ENCODE measurements at places on chromosomes 16 and 17.

GRCh38 chr17:44673893-44674292, 15.7 kb downstream of the CCDC43 start:
- DNase-seq, result no peak
- no peaks in the 10 kb centered on the region for H3K27me3 ChIP-seq
- H3K27ac ChIP-seq, result no peak overlapping the region

DNA sequence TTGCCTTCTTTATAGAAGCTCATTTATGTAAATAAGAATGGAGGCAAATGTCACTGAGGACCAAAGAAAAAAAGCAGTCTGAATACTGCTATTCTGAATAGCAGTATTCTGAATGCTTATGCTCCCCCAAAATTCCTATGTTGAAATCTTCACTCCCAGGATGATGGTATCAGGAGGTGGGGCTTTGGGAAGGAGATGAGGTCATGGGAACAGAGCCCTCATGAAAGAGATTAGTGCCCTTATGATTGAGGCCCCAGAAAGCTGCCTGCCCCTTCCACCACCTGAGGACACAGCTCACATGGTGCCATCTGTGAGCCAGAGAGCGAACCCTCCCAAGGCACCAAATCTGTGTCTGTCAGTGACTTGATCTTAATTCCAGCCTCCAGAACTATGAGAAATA, 28.8 kb downstream of the HEATR6 start:
- H3K36me3 ChIP-seq, result peaks cover 99% of the 10 kb centered on the region
- no peaks in the 10 kb centered on the region for H3K27me3 ChIP-seq
- no peak for DNase-seq
- H3K27ac ChIP-seq, result no peak overlapping the region
- H3K4me3 ChIP-seq, result no peak overlapping the region

DNA sequence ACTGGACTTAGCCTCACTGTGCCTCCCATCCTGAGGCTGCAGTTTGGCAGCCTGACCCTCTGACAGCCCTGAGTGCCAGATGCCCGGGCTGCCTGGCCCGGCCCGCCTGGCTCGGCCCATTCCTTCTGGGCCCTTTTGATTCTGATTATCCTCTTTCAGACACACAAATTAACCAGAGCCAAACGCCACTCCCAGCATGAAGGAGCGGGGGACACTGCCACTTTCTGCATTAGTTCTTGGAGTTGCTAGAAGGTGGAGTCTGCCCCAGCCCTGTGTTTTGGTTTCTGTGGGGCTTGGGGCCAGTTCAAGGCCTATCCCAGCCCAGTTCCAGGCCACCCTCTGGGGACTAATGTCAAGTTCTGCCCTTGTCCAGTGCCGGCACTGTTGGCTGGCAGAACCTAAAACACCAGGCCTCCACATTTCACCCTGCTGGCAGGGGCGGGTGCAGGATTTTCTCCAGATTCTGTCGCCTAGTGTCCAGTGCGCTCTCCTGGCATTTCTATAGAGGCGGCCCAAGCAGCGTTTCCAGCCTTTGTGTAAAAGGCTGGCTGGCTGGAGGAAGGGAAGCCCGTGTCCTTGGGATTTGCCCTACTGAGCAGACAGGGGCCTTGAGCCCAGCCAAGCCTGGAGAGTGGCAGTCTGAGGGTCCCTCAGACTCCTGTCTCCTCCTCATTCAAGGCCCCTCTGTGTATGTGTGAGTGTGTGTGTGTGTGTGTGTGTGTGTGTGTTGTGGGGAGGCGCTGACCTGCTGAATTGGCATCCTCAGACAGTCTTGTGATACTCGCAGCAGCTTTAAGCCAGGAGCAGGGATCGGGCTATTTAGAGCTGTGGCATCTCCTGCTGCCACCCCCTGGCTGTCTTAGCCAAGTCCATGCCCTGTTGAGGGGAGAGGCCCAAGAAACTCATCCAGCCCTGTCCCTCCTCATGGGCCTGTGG, 21.4 kb downstream of the PLCD3 start:
- no peak for DNase-seq
- H3K4me1 ChIP-seq, result no peaks in the 10 kb centered on the region
- H3K27ac ChIP-seq, result peak overlapping the region; percentile 44
- H3K4me3 ChIP-seq, result no peak overlapping the region

DNA sequence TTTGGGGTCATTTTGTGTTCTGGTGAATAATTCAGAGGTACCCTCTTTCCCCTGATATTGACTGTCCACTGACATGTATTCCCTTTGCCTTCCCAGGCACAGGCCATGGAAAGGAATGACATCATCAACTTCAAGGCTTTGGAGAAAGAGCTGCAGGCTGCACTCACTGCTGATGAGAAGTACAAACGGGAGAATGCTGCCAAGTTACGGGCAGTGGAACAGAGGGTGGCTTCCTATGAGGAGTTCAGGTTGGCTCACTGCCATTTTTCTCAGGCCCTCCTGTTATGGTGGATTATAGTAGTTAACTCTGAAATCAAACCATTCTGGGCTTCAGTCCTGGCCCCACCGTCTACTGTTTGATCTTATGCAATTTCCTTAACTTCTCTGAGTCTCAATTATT, 1.6 kb upstream of the EFTUD2 start:
- H3K4me1 ChIP-seq, result no peaks in the 10 kb centered on the region
- H3K27ac ChIP-seq, result no peak overlapping the region
- DNase-seq, result no peak
- H3K4me3 ChIP-seq, result no peak overlapping the region
- H3K36me3 ChIP-seq, result peaks cover 6% of the 10 kb centered on the region

GRCh38 chr17:80675438-80676095, 130.9 kb downstream of the RPTOR start:
- H3K27ac ChIP-seq, result no peak overlapping the region
- peaks cover 20% of the 10 kb centered on the region for H3K4me1 ChIP-seq
- no peak for DNase-seq
- no peak overlapping the region for H3K4me3 ChIP-seq

- H3K27me3 ChIP-seq, result no peaks in the 10 kb centered on the region
- peaks cover 12% of the 10 kb centered on the region for H3K4me1 ChIP-seq
- no peaks in the 10 kb centered on the region for H3K36me3 ChIP-seq
- H3K27ac ChIP-seq, result no peak overlapping the region
Measured at GRCh38 chr16:46621934-46622676, 926 bp upstream of the SHCBP1 start.

GRCh38 chr16:86697715-86698114, 119.4 kb downstream of the FOXL1 start:
- H3K4me1 ChIP-seq, result no peaks in the 10 kb centered on the region
- DNase-seq, result no peak
- no peak overlapping the region for H3K4me3 ChIP-seq
- H3K27ac ChIP-seq, result no peak overlapping the region
- no peaks in the 10 kb centered on the region for H3K27me3 ChIP-seq

GRCh38 chr16:27679899-27680298, 130.0 kb downstream of the KATNIP start:
- no peaks in the 10 kb centered on the region for H3K36me3 ChIP-seq
- H3K4me1 ChIP-seq, result no peaks in the 10 kb centered on the region
- no peak for DNase-seq
- H3K4me3 ChIP-seq, result no peak overlapping the region

GRCh38 chr16:17211797-17212196, 259.0 kb downstream of the XYLT1 start:
- H3K27ac ChIP-seq, result no peak overlapping the region
- H3K27me3 ChIP-seq, result no peaks in the 10 kb centered on the region
- H3K4me1 ChIP-seq, result no peaks in the 10 kb centered on the region
- no peaks in the 10 kb centered on the region for H3K36me3 ChIP-seq

GRCh38 chr16:73159296-73159695, 111.4 kb upstream of the ZFHX3 start:
- DNase-seq, result no peak
- H3K27me3 ChIP-seq, result no peaks in the 10 kb centered on the region
- H3K4me1 ChIP-seq, result peaks cover 9% of the 10 kb centered on the region
- no peaks in the 10 kb centered on the region for H3K36me3 ChIP-seq

DNA sequence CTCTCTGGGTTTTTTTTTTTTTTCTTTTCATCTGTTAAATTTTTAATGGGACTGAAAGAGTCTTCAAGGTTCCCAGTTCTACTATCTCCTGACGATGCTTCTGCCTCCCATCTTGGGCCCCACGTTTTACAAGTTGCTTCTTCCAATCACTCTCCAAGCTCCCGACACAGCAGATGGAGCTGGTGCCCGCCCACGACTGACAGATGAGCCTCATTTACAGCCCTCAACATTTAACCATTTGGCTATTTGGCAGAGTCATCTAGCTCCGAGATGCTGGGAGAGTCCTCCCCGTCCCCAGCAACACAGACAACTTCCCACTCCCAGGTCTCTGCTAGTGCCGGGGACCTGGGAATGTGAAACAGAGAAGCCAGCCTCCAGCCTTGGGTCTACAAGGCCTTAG, 276.9 kb downstream of the SHISA9 start:
- no peaks in the 10 kb centered on the region for H3K36me3 ChIP-seq
- no peak for DNase-seq
- no peak overlapping the region for H3K4me3 ChIP-seq
- no peak overlapping the region for H3K27ac ChIP-seq
- H3K4me1 ChIP-seq, result no peaks in the 10 kb centered on the region

- H3K27me3 ChIP-seq, result no peaks in the 10 kb centered on the region
- no peak overlapping the region for H3K4me3 ChIP-seq
- no peak overlapping the region for H3K27ac ChIP-seq
- no peaks in the 10 kb centered on the region for H3K36me3 ChIP-seq
- no peak for DNase-seq
Measured at GRCh38 chr17:50575581-50576210, 15.2 kb downstream of the CACNA1G start.

DNA sequence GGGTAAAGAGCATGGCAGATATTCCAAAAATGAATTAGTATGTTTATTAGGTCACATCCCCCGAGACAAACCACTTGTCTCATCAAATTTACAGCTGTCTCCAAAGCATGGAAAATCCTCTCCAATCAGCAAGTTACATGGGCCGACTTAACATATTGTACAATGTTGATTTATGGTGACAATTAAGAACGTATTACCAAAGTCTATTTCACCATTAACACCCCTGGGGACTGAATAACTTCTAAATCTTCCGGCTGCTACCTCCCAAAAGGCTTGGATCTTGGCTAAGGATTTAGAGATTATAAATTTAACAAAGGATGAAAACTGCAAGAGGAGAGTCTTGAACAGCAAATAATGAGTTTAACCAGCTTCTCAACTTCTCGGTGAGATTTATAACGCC, 311.9 kb downstream of the NPIPA8 start:
- H3K36me3 ChIP-seq, result no peaks in the 10 kb centered on the region
- H3K4me3 ChIP-seq, result no peak overlapping the region
- no peak overlapping the region for H3K27ac ChIP-seq
- H3K27me3 ChIP-seq, result no peaks in the 10 kb centered on the region

DNA sequence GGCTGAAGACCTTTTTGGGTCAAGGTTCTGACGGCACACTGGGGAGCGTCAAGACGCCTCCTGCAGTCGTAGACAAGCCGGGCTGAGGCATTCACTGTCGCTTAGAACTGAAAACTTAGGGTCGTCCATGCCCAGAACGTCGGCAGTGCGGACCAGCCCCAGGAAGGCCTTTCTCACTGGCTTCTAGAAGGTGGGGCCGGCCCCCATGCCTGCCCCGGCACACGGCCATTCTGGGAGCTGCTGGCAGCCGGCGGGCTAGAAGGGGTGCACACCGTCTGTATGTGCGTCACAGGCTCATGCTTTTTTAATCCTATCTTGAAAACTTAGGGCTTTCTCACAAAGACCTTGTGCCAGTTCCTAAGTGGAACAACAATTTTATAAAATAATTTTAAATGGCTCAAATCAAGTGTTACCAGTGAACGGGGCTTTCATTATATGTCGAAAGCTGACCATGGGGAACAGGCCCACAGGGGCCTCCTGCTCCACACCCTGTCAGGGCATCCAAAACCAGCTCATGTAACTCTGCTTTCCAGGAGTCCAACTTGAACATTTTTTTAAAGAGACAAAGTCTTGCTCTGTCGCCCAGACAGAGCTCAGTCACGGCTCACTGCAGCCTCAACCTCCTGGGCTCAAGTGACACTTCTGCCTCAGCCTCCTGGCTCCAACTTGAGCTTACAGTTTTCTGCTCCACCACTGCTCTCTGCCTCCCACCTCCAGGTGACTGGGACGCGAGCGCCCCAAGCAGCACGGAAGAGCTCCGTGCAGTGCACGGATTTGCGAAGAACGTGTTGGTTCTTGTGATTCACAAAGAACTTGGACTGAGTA, 111.2 kb downstream of the ANKRD11 start:
- H3K27ac ChIP-seq, result no peak overlapping the region
- peaks cover 76% of the 10 kb centered on the region for H3K4me1 ChIP-seq
- DNase-seq, result no peak
- no peaks in the 10 kb centered on the region for H3K36me3 ChIP-seq

GRCh38 chr16:70484867-70485266, 30.5 kb downstream of the FCSK start:
- H3K27ac ChIP-seq, result no peak overlapping the region
- DNase-seq, result no peak
- no peaks in the 10 kb centered on the region for H3K4me1 ChIP-seq
- H3K4me3 ChIP-seq, result no peak overlapping the region
- no peaks in the 10 kb centered on the region for H3K36me3 ChIP-seq

DNA sequence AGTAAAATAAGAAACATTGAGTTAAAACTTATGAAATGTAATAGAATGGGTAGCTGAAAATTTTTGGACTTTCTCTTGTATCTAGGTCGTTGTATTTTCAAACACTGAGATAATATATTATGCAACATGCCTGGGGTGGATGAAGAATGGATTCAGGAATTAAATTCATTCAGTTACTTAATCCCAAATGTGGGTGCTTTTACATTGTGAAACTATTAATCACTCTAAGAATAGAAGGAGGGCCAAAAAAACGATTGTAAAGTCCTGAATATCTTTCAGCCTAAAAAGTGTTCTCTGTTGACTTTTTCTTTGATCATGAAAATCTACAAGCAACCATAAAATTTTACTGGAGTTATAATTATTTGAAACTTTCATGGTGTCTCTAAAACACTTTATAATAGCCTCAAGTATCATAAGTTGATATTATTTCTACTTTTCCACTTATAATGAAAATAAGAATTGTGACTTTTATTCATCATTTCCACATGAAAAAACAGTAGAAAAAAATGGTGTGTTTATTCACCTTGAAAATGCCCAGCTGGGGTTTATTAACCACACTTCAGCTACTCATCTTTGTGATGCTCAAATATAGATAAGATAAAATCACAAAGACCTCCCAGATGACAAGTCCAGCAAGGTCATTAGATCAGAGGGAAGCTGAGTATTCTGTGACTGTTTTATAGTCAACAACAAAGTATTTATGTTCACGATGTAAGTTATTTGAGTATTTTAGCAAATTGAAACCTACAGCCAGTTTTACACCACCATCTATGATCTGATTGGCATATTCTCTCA, 619.9 kb upstream of the SOX9 start:
- no peak overlapping the region for H3K27ac ChIP-seq
- no peak for DNase-seq

DNA sequence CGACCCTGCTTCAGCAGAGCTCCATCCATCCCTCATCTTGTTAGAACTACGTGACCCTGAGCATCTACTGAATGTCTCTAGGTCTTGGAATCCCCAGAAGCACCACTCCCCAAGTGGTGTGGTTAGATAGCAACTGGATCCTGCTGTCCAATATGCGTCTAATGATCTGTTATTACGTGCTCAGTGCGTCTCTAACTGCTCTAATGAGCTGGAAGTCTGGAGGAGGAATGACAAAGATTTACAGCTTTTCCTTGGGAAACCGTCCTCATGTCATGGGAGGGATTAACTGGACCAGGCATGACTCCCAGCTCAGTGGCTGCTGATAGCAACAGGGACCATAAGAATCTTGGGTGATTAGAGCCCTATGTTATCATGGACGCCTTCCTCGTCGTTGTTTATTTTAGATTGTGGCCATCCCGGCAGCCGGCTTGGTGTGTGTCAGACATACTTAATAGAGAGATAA, 150.9 kb downstream of the HS3ST3B1 start:
- no peaks in the 10 kb centered on the region for H3K36me3 ChIP-seq
- no peaks in the 10 kb centered on the region for H3K27me3 ChIP-seq
- H3K27ac ChIP-seq, result no peak overlapping the region
- H3K4me1 ChIP-seq, result no peaks in the 10 kb centered on the region
- no peak for DNase-seq
